ENCODE measurements at places on chromosomes 3 and 15.

- DNase-seq, result no peak
Measured at GRCh38 chr15:22962611-22963010, 17.6 kb downstream of the CYFIP1 start.

- DNase-seq, result no peak
Measured at GRCh38 chr3:27791956-27792355, 69.8 kb upstream of the EOMES start.

DNA sequence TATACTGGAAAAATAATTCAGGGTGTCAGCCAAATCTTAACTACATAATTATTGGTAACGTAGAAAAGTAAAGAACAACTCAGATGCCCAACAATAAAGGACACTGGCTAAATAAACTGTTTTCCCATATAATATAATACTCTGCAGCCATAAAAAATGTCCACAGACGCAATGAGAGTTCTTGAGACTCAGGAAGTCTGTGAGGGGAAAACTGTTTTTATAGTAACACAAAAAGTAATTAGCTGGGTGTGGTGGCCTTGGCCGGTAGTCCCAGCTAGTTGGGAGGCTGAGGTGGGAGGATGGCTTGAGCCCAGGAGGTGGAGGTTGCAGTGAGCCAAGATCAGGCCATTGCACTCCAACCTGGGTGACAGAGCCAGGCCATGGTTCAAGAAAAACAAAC, 5.5 kb upstream of the UBR1 start:
- DNase-seq, result no peak

- no peak for DNase-seq
Measured at GRCh38 chr3:160999274-160999673, 105.9 kb downstream of the B3GALNT1 start.

DNA sequence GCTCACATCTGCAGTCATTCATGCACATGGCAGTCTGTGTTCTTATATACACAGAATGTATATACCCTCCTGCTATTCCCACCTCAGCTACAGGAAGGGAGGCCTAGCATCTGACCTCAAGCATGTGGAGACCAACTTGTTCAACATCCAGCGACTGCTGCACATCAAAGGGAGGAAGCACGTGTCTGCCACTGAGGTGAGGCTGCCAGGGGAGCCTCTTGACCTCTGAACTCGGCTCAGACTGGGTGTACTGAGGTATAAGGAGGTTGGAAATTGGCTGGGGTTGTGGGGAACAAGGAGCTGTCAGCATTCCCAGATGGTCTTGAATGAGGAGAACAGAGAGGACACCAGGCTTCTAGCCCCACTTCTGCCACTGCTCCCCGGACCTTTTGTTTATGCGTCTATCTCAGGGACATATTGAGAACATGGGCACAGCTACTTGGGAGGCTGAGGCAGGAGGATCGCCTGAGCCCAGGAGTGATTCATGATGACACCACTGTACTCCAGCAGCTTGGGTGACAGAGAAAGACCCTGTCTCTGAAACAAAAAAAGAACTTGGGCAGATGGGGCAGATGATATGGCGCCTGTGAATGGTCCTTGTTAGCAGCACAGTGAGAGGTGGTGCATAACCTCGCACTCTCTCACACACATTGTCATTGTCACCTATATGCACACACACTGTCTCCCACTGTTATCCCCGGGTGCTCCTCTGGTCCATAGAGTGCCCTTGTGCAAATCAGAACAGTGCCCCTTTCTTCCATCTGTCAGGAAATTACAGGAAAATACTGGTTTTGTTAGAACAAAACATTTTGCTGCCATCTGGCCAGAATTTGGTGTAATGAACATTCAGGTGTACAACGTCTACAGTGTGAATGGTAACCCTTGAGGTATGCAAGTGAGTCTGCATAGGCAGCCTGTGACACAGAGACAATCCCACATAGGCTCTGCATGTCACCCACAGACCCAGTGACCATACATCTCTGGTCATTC, 5.4 kb downstream of the VILL start:
- no peak for DNase-seq

GRCh38 chr3:23079976-23080375, 123.2 kb upstream of the UBE2E2 start:
- no peak for DNase-seq

All from SW 1271 (cell line).